ENCODE measurements at places on chromosomes 7 and 10.

- no peak for DNase-seq
Observed at GRCh38 chr7:50411332-50411731, 38.8 kb downstream of the FIGNL1 start.

DNA sequence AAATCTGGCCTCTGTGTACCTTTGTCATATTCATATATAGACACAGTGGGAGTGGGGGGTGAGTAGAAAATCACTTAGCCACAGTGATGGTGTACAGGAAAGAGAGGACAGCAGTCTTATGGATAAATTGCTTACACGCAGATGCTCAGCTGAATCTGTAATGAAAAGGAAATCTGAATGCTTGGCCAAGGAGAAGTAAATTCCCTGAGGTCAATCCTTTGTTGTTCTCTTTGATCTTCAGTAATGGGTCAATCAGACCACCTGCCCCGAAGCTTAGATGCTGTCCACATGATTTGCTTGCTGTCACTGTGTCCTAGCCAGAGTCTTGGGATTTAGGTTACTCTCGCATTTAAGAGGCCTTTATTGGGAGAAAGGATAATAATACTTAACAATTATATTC is 18.4 kb upstream of the EPHB6 start:
- DNase-seq = no peak

GRCh38 chr10:74926791-74927585 is 100.6 kb downstream of the KAT6B start:
- no peak for DNase-seq

GRCh38 chr10:102452672-102453340 is 1.5 kb upstream of the C10orf95 start:
- DNase-seq = no peak

DNA sequence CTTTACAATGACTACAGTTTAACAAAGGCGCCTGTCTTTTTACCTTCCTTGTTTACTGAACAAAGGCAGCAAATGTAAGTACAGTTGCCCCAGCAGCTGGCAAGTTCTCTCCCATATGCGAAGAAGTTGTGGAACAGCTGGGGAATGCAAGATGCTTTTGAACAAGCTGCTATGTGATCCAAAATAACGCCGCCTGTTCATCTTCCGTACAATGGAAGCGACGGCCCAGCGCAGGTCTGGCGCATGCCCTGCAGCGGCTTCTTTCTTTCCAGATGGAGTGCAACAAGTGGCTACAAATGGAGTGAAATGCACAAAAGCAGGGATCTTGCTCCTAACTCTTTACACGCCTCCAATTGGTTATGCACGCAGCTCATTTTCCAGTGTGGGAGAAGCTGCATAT is 97.0 kb upstream of the SVIL start:
- DNase-seq = no peak

DNA sequence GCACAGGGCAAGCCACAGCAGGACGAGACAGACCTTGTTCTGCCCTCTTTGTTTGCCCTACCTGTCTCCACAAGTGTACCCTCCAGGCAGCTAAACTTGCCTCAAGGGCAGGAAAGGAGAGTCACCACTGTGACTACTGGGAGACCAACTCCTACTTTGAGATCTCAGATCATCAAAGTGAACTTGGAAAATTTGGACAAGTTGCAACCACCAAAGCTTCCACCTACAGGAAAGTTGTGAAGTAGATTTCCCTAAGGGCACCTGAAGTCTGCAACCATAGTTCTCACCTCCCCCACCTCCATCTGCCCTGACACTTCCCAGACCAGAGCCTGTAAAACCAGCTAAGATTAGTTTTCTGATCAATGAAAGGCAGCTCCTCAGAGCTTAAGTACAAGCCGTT is 2.5 kb upstream of the WDR91 start:
- DNase-seq = no peak

GRCh38 chr7:2478800-2479199 is 2.6 kb upstream of the GRIFIN start:
- DNase-seq = no peak

GRCh38 chr7:157753713-157754415 is 417.1 kb downstream of the DNAJB6 start:
- no peak for DNase-seq

- DNase-seq = no peak
Observed at GRCh38 chr10:27065084-27065483, 35.2 kb downstream of the ANKRD26 start.

DNA sequence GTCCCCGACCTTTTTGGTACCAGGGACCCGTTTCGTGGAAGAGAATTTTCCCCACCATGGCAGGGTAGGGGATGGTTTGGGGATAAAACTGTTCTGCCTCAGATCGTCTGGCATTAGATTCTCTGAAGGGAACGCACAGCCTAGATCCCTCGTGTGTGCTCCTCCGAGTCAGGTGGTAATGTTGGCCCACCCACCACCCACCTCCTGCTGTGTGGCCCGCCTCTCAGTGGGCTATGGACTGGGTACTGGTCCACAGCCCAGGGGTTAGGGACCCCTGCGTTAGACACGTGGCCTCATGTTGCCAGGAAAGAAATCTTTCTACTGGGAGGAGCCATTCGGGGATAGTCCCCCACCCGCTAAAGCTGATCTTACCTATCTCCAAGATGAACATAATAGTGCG is 27.0 kb downstream of the PFKFB3 start:
- DNase-seq = no peak

GRCh38 chr10:3822541-3823330 is 37.7 kb upstream of the KLF6 start:
- no peak for DNase-seq

- no peak for DNase-seq
Observed at GRCh38 chr10:78802866-78803265, 265.9 kb upstream of the ZMIZ1 start.

DNA sequence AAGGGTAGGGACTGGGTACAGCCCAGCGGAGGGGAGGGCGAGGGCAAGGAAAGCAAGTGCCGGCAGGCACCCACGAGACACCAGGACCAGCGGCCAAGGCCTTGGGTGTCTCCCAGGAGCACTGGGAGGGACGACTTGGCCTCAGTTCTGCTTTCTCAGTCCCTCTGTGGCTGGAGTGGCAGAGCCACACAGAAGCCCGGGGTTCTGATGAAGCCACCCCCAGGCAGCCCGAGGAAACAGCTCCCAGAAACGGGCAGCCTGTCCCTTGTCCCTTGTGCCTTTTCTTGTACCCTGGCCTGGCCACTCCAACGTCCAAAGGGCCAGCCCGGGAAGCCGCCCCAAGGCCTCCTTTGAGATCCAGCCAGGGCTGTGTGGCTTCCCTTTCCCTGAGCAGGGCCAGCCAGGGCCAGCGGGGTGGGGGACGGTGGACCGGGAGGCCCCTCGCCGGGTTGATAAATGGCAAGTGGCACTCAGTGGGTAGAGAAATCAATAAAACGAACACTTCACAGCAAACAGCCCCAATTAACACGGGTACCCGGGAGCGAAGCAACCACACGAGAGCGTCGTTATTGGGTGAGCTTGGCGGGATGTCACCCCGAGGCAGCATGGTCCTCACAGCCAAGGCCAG is 69.8 kb upstream of the GNA12 start:
- DNase-seq = no peak

DNA sequence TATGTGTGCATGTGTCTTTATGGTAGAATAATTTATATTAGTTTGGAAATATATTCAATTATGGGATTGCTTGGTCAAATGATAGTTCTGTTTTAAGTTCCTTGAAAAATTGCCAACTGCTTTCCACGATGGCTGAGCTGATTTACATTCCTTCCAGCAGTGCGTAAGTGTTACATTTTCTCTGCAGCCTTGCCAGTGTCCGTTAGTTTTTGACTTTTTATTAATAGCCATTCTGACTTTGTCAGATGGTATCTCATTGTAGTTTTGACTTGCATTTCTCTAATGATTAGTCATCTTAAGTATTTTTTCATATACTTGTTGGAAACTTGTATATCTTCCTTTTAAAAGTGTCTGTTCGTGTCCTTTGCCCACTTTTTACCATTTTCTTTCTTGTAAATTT is 434.2 kb upstream of the POT1 start:
- DNase-seq = no peak

DNA sequence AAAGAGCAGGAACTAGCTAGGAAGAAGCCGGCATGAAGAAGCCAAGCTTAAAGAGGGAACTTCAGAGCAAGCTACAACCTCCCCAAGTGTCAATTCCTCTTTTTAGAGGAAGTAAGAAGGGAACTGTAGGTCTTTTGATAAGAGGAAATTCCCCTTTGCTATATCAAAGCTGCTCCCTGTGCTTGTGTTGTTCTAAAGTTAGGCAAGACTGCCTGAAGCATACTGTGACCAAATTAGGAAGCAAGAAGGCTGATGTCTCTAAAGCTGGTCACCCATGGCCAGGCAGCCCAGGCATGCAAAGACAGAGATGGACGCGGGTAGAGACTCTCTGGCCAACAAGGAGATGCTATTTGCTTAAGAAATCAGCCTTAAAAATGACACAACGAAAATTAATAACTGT is 87.9 kb downstream of the RNF216 start:
- DNase-seq = no peak

DNA sequence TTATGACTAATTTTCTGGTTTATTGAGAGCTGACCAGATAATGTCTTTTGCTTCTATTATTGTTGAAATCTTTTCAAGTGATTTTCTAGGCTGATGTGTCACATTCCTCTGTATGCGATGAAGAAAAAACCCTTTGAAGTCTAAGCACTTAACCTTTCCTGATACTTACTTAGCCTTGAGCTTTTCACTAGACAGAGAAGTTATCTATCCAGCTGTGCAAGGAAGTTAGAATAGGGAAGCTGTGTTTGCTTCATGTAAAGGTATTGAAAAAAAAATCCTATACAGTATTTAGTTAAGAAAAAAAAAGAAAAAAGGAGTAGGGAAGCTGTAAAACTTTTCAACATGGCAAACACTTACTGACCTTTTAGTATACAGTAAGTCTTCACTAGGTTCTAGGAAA is 117.6 kb upstream of the DNAJB12 start:
- no peak for DNase-seq

DNA sequence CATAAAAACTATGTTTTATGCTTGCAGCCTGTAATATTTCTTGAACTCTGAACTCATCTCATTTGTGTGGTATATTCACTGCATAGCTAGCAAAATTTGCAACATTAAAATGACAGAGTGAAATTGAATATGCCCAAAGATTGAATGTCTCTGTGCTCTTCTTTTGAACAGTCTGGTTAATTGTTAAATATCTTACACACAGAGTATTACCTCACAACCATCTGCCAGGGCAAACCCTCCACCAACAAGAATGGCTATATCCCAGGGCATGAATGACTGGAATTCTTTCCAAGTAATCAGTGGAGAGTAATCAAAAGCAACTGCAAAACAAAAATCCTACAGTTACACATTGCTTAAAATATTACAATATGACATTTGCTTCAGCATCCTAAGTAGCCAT is 76.9 kb downstream of the SLC13A1 start:
- DNase-seq = no peak

GRCh38 chr7:95104739-95105138 is 197.3 kb downstream of the PPP1R9A start:
- DNase-seq = no peak

DNA sequence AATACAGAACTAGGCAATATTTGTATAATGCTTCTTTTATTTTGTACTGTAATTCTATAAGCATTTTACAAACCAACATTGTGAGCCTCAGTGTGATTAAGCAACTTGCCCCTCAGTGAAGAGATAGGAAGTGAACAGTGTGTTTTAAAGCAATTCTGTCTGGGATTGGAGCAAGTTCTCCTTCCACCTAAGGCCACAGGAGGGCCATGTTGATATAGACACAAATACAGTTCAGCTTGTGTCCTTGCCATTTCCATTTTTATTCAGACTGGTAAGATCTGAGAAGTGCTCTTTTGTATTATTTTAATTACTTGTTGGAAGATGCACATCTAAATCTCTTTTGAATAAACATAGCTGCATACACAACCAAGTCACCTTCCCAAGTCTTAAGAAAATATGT is 416.3 kb upstream of the COBL start:
- no peak for DNase-seq

DNA sequence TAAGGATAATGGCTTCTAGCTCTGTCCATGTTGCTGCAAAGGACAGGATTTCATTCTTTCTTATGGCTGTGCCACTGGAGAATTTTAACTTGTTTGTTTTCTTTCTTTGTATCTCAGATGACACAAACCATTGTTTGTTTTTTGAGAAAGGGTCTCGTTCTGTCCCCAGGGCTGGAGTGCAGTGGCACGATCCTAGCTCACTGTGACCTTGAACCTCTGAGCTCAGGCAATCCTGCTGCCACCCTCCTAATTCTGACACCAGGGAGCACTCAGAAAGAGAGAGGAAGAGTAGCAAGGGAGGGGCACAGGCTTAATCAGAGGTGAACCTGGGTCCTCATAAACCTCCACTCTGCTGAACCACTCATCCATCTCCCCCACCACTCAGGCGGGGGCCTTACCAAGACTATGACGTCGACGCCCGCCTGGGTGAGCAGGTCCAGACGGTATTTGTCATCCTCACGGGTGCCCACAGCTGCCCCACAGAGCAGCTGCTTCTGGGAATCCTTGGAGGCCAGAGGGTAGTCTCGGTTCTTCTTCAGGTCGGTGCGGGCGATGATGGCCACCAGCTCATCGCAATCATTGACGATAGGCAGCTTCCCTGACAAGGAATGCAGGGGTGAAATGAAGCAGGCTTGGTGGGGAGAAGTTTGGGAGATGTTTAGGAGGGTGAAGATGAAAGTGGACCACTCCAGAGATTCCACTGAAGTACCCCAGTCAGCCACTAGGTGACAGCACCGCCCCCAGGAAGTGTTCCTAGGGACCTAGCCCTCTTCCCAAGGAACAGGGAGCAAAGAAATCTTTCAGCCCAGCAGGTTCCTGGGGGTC is 11.6 kb downstream of the IMPDH1 start:
- peak; percentile 55 for DNase-seq

DNA sequence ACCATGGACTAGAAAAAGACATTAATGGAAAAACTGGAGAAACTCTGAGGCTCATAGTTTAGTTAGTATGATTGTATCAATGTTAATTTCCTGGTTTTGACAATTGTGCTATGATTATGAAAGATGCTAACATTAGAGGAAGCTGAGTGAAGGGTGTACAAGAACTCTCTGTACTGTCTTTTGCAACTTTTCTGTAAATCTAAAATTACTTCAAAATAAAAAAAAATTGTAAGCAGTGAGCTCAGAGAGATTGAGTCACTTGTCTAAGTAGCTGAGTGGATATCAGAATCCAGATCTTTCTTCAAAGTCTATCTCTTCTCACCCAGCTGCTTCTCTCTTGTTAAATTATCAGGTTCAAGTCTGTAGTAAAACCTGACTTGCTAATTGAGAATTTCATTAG is 181.1 kb downstream of the PLCE1 start:
- no peak for DNase-seq

- no peak for DNase-seq
Observed at GRCh38 chr7:1090686-1091643, 3.1 kb downstream of the GPER1 start.

GRCh38 chr7:47039904-47040303 is 542.0 kb downstream of the TNS3 start:
- no peak for DNase-seq
